ENCODE measurements at places on chromosomes 12 and 14.

DNA sequence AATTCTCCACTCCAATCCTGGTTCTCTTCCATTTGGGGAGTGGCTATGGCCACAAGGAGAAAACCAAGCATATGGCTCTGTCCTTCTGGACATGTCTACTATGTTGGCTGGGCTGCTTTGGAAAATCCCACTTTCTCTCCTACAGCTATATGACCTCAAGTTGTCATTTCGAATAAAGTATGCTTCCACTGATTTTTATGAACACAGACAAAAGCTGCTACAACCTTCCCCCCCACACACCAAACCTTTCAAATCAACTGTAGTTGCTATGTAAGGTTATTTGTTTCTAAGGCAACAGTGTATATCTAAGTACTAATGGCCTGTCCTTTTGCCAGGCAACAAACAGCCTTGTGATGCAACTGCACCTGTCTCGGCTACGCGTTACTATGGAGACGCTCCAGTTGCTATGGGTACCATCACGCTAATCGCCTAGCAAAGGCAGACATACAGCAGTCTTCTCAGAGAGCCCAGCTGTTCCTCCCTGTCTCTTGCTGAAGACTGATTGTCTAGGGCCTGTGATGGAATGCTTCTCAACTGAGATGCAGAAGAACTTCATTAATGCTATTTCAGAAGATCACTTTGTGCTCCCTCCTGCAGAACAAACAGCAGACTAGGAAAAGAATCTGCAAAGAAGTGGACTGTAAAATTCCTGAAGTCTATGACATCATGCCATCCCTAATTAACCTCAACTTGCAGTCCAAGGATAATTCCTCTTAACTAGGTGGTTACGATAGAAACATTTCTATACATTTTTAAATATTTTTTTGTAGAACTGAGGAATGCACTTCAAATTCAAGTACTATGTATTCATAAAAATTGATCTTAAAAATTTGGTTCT, 67.6 kb downstream of the FOXN3 start:
- DNase-seq = peak; percentile 63

DNA sequence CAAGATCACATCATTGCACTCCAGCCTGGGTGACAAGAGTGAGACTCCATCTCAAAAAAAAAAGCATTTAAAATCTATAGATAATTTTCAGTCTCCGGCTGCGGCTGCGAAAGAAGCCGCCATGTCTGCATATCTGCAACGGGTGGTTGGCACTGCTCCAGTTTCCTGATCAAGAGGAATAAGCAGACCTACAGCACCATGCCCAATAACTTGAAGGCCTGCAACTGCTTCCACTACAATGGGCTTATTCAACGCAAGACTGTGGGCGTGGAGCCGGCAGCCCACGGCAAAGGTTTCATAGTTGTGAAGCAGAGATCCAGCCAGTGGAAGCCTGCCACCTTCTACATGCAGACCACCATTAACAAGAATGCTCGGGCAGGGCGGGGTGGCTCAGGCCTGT, 30.6 kb upstream of the EID3 start:
- no peak for DNase-seq

DNA sequence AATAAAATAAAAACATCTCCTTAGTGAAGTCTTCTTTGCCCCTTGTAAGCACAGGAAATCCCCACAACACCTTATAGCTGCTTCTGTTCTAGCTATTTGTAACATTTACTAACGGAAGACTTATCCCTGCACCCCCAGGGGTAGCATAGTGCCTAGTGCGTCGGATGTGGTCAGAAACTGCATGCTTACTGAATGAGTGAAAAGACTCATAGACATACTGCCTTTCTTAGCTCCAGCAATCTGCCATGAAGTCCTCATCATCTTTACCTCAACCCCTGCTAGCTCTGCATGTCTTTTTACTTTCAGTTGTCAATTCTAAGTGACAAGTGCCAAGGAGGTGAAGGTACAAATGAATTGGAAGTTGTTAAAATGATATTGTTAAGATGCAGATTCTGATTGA, 12.9 kb downstream of the RIOX1 start:
- no peak for DNase-seq

DNA sequence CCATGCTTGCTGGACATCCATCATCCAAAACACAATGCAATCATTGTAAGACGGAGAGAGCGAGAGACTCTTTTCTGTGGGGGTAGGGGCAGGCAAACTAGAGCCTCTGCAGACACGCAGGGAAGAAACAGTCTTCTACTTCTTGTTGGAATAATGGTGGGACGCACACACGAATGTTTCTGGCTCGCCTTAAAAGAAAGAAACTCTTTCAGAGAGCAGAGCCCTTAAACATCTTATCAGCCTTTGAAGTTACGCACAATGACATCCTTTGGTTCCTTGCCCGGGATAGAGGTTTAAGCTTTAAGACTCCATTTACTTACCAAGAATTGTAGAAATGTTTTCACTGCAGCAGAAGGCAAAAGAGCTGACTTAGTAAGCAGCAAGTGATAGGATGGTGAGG, 133.8 kb upstream of the FOXN3 start:
- DNase-seq = no peak

DNA sequence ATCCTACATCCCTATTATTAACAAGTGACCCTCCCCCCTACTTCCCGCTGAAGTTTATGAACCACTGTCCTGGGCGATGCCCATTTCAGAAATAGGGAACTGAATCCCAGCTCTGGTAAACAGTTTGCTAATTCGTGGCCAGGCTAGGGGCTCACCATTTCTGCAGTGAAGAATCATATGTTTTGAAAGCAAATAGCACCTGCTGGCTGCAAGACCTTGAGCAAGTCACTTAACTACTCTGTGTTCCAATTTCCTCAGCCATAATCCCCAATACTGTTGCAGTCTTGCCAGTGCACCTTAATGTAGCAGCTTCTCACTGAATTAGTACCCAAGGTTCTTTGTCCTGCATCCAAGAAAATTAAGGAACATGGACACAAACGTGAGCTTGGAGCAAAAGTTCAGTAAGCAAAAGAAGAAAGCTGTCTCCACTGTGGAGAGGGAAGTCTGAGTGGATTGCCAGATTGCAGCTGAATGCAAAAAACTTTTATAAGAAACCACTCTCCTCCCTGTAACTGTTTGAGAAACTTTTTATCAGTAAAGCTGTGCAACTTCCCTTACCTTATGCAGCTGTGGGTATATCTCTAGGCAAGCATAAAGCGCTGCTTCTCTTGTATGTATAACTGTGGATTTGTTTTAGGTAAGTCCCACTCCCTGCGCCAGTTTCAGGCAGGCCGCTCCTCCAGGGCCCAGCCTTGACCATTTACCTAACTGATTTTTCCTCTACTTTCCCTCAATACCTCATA, 824 bp downstream of the OAS1 start:
- peak; percentile 64 for DNase-seq

DNA sequence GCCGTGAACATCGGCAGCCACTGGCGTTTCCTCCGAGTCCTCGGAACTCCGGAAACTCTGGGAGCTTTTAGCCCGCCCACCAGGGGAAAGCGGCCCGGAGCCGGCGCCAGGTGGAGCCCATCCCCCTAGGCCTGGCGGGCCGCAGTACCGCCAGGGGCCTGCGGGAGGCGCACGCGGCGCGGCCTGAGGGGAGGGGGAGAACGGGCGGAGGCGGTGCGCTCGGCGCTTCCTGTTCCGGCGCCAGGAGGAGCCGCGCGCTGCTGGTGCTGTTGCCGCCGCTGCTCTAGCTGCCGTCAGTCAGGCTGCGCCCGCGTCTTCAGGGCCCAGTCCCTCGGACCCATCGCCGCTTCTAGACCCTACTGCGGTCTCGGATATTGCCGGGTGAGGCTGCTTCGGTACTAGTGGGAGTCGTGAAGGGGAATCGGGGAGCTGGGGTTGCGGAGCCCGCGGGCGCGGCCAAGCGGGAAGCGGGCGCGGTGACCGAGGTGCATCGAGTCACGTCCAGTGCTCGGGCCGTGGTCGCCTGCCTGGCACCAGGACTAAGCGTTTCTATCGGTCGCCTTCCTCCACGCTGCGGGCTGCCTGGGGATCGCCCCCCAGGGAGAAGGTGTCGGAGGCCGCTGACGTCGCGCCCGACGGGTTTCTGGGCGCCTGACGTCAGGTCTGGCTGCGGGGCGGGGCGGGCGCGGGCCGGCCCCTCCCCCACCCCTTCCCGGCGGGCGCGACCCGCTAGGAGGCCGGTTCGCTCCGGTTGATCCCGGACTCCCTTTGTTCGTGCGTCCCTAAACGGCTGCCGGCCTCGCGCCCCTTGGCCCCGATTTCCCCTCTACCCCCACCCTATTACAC, at the start of gene MAPK1IP1L:
TSS of gene MAPK1IP1L (plus strand) at position 225 of the 846 bp plus-strand sequence. CDS start 10,037 bp downstream, outside the sequence.
- peak; percentile 95 for DNase-seq

- DNase-seq = no peak
Observed at GRCh38 chr14:81406863-81407262, 6.7 kb upstream of the STON2 start.

DNA sequence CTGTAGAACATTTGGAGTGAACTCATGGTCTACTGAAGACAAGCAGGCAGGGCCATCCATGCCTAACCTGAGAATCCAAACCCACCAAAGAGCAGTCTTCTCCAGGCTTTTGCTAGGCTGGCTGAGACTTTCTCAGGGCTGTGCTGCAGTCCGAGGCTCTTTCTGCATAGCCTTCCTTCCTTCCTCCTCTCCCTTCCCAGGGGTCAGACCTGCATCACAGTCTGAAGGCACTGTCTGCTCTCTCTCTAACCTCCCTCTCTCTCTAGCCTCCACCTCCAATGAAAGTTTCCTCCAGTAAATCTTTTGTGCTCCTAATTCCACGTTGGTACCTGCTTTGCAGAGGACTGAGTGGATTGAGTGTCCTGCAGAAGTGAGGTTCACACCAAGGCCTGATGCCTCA, 6.4 kb upstream of the WSCD2 start:
- no peak for DNase-seq

DNA sequence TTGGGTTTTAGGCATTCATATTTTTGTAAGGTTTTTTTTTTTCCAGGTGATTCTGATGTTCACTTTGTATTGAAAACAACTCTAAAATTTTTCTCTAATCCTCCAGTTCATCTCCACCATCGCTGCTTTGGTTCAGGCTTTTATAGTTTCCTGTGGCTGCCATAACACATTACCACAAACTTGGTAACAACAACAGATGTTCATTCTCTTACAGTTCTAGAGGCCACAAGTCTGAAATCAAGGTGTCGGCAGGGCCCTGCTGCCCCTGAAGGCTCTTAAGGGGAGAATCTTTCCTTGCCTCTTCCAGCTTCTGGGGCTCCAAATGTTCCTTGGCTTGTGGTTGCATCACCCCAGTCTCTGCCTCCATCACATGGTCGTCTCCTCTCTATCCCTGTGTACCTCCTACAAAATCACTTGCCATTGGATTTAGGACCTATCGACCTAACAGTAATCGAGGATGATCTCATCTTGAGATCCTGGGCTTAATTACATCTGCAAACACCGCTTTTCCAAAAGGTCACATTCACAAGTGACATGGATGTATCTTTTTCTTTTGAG, 55.2 kb downstream of the PELI2 start:
- DNase-seq = no peak

- DNase-seq = no peak
Observed at GRCh38 chr12:50196537-50196936, 29.4 kb upstream of the CERS5 start.

DNA sequence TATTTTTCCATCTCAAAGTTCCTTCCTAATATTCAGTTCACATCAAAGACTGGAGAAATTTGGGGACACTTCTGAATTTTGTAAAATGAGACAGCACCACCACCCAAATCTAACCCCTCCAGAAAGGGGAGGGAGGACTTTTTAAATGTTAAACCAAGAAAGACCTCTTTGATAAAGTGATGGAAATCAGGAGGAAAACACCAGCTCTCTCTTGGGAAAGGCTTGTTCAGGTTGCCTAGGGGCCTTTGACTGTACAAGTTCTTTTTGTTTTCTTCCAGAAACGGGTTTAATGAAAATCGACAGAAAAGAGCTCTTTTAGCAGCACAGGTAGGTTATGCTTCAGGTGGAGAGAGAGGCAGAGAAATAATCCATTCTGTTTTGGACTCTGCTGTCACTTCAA, 112.3 kb downstream of the OTOGL start:
- no peak for DNase-seq

DNA sequence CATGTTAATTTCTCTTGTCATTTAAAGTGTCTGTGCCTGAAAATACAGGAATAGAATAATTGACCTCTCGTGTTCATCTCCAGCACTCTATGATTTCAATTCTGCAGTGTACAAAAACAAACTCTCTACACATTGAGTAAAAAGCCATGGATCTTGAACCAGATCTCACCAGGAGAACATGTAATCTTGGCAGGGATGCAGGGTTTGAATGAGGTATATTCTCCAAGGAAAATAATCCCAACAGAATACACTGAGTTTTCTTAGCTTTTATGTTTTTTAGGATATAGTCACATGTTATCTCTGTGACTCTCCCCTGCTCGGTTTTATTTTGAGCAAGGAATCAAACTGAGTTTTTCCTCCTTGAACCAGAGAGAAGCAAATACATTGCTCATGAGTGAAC, 224.7 kb downstream of the PIK3C2G start:
- DNase-seq = no peak

DNA sequence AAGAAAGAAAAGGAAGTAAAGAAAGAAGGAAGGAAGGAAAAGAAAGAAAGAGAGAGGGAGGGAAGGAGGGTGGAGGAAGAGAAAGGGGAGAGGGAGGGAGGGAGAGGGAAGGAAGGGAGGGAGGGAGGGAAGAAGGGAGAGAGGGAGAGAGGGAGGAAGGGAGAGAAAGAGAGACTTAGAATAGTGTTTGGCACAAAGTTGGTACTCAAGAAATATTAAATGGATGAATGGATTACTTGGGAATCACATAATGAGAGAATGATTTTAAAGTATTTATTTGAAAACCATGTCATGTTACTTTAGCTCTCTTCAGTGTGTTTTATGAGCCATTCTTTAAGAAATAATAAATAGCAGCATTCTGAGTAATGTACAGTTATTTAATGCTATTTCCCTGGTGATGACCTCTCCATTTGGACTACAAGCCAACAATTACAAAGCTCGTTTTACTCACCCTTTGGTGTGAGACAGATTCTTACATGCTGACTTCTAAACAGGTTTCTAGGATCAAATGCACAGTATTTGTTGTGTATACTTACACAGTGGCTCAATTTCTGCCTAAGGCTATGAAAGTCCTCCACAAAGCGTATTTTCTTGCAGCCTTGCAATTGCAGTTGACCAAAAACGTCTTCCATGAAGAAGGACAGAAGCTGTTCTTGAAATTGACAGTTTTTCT, 861 bp downstream of the IL26 start:
- DNase-seq = no peak

DNA sequence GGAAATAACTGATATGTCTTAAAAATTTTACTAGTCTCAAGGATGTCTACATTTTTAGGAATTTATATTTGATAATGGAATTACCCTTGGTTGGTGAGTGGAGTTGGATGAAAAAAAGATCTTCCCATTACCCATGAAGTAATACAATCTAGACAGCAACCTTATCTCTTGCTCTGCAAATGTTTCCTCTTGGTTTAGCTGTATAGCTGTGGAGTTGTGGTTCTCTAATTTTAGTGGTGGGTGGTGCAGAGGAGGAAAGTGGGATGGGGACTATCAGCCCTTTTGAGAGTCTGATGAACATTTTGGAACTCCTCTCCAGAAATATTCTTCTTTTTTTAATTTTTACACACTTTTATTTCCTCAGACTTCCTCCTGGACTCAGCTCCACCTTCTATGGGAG, 17.1 kb downstream of the SPX start:
- DNase-seq = no peak

- DNase-seq = no peak
Observed at GRCh38 chr12:66964629-66965028, 285.8 kb upstream of the GRIP1 start.

Data from B cell (primary cell).